ENCODE measurements at places on chromosomes 13 and 19.

GRCh38 chr19:10979951-10980381 is 19.1 kb downstream of the SMARCA4 start:
- no peak for DNase-seq

GRCh38 chr13:89270736-89271135 is 1599.6 kb downstream of the SLITRK5 start:
- no peak for DNase-seq

DNA sequence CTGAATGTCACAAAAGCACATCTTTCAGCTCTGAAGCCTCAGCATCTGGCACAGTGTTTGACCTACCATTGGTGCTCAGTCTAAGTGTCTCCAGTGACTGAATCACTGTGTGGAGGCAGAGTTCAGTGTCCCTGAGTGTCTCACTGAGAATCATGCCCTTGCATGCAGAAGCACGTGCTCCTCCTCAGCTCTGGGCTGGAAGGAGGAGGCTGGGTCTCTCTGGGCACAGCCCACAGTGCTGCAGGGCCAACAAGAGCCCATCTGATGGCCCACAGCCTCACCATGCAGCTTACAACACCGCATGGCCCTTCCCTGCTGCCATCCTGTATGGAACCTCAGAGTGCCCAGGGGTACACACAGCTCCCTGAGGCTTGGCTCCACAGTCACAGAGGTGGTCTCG is 86.1 kb downstream of the TEX26 start:
- DNase-seq, result no peak

DNA sequence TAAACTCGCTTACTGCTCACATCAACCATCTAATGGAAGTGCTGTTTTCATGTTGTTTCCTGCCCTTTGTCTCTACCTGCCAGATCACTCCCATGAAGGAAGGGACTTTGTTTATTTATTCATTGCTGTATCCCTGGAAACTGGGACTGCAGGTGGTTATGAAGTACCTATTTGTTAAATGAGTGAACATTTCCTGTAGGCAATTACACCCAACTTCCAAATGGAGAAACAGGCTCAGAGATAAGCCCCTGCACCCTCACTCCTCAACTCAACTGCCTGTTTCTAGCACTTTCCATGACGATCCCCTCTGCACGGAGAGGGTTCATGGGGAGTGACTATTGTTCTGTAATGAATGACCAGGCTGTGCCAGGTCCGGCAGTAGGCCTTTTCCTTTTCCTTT is 1.9 kb upstream of the SELENOW start:
- no peak for DNase-seq

DNA sequence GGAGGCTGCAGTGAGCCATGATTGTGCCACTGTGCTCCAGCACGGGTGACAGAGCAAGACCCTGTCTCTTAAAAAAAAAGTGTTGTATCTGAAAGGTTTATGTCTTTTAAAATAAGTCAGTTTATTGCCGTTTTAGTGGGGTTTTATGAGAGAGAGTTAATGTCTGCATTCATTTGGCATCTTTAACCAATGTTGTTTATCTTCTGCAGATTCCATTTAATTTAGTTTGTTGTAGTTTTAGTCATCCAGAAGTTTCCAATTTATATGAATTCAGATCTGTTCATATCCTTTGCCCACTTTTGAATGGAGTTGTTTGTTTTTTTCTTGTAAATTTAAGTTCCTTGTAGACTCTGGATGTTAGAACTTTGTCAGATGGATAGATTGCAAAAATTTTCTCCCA is 36.7 kb upstream of the LPAR6 start:
- no peak for DNase-seq

DNA sequence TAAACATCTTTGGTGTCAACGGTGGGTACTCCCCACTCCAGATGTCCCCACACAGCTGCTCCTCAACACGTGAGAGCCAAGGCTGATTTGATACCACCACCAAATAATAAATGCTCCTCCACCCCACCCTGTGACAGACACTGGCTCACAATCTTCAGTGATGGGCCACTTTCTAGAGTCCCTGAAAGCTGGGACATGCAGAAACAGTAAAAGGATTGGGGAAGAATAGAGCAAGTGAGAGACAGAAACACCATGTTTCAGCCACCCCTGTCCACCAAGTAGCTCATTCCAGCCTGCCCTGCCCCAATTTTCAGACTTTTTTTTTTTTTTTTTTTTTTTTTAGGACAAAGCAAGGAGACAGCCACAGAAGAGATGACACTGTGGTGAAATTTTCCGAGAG is 1.6 kb downstream of the SLC46A3 start:
- DNase-seq, result no peak

GRCh38 chr19:16473875-16474392 is 2.2 kb upstream of the EPS15L1 start:
- DNase-seq, result no peak

DNA sequence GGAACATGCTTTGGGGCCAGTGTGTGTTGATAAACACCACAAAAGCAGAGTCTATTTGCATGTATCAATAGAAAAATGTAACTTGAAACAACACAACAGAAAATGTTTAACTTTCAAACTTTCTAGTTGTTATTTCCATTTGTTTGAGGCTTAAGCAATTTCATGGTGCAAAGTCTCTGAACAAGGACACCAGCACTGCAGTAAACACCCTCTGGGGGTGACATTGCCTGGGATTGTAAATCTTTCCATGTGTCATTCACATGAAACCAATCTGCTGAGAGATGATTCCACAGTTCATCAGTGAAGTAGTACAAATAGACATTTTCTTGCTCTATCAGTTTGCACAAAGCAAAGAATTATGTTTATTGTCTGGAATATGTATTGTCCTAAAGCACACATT is 124.5 kb downstream of the ITGBL1 start:
- no peak for DNase-seq

DNA sequence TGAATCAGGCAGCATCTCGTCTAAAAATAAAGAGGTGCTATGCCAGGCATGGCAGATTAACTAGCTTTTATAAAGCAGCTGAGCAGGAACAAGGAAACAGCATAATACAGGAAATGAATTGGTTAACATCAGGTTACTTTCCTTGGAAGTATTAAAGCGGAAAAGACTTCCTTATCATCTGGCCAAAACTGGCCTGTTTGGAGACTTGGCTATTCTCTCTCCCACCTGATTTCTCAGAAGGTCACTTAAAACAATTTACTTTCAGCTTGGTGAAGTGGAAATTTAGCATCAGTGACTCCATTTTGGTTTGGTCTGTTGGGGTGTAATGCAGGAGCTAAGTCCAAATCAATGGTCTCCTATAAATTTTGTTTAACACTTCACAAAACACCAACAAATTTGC is 191.6 kb downstream of the NUFIP1 start:
- no peak for DNase-seq
